ENCODE measurements at places on chromosomes 2 and 18.
A peak's percentile ranks its signal among the peaks of the same experiment; 100 is the strongest.

DNA sequence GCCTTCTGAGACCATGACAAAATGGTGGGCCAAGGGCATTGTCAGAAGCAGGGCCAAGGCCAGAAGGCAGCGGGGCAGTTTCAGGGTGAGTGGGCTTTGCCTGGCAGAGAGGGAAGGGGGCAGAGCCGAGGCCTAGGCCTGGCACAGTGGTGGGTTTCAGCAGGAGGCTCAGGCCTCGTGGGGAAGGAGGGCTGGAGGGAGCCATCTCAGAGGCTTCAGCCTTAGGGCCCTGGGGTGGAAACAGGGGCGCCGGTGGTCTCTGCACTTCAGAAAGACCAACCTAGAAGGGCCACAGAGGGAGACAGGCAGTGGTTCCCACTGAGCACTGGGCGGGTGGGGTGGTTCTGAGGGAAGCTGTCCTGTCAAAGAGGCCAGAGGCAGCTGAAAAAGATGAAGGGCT lies 58.0 kb upstream of the SMAD7 start:
- no peak for DNase-seq

DNA sequence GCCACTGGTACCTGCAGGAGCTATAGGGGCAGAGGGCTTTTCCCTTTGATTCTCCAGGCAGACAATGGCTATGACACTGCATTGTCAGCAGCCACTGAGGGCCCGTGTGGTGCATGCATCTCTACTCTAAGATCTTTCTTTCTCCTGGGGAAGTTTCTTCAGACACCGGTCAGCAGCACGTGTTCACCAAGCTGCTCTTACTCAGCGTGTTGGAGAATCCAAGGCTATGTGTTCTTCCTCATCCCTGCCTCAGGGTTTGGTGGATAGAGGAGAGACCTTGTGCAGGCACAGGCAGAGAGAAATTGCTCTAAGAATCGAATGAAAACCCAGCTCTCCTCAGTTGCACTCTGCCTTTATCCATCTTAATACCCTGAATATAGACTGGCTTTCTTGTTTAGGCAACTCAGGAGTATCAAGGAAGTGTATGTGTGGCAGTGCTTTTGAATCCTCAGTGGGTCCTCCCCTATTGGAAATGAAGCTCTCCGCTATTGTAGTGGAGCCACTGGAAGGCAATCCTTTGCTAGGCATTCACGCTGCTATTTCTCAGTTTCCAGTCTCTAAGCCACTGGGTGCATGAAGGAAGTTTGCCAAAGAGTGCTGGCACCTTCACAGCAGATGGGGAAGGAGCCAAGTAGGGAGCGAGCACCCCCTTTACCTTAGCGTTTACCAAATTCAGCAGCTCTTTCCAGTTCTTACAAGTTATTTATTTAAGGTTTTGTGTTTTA lies 86.9 kb upstream of the EML6 start:
- DNase-seq, result no peak

GRCh38 chr2:120150040-120150482 lies 73.1 kb downstream of the TMEM185B start:
- no peak for DNase-seq

GRCh38 chr2:162458240-162458639 lies 114.3 kb downstream of the GCA start:
- no peak for DNase-seq

DNA sequence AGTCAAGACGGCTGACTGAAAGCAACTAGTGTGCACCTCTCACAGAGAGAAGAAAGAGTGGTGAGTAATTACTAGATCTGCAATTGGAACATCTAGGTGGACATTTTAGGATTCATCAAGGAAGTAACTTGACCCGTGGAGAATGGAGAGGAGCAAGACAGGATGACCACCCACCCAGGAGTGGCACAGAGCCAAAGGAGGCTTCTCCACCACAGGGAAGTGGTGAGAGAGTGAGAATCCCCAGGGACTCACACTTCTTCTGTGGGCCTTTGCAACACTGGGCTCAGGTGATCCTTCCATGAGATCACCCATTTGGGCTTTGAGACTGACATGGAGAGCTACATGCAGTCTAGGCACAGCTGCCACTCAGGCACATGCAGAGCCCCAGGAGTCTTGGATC lies 132.8 kb upstream of the GALNT5 start:
- DNase-seq, result no peak

GRCh38 chr2:220916931-220917330 lies 655.2 kb downstream of the EPHA4 start:
- no peak for DNase-seq

DNA sequence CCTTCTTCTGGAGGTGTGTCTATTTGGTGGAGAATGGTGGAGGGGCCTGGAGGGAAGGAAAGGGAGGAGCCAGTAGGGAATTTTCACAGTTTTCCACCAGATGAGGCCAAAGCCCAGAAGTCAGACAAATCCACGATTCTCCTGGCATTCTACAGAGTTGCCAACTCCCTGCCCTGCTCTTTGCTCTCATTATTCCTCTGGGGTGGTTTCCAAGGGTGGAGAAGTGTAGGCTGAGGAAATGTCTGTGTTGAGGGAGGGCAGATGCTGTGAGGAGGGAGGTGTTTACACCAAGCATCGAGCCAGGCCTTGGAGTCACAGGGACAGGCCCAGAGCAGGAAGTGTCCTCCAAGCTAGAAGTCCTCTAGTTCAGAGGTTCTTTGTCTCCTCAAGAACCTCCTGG lies 124.1 kb upstream of the LGALSL start:
- no peak for DNase-seq

GRCh38 chr2:234961784-234962183 lies 10.0 kb downstream of the SH3BP4 start:
- DNase-seq, result no peak

DNA sequence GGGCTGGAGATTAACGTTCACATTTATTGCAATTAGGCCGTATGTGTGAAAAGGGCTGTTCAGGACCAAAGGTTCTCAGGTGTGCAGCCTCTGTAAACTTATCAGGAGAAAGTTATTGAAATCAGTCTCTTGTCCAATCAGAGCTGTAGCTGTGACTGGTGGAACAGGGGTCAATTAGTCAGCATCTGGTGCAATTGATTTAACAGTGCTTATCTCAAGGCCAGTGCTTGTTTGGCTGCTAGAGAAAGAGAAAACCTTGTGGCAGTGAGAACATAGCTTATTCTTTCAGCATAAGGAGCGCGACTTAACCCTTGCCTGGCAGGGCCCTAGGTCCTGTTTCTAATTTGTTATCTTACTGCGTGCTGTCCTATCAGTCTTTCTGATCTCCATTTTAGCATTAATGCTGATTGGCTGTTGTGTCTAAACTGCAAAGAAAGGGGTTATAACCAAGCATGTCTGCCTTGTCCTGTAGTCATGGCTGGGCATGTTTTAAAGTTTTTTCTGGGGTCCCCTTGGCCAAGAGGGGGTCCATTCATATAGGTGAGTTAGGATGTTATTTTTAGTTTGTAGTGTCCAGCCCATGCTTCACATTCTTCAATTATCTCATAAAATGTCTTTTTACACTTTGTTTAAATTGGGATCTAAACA lies 66.4 kb downstream of the CYB5A start:
- no peak for DNase-seq

GRCh38 chr2:73085691-73086090 lies 14.2 kb upstream of the SFXN5 start:
- DNase-seq, result peak; percentile 54

DNA sequence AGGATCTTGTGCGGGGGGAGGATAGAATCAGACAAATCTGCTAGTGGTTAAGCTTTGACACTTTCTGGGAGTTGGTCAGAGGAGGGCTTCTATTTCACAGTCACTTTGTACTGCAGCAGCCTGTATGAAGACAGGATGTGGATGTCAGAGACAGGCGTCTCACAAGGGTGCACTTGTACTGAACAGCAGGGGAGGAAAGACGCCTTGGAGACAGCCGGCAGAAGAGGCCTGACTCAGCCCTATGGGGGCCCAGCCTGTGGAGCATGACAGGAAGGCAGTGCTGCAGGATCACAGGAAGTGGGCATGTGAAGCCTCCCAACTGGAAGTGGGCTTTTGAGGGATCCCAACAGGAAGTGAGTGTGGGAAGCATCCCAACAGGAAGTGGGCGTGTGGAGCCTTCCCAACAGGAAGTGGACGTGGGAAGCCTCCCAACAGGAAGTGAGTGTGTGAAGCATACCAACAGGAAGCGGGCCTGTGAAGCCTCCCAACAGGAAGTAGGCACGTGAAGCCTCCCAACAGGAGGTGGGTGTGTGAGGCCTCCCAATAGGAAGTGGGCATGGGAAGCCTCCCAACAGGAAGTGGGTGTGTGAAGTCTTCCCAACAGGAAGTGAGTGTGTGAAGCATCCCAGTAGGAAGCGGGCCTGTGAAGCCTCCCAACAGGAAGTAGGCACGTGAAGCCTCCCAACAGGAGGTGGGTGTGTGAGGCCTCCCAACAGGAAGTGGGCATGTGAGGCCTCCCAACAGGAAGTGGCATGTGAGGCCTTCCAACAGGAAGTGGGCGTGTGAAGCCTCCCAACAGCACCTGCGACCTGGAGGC lies 212.3 kb downstream of the SNTG2 start:
- DNase-seq, result peak; percentile 4

GRCh38 chr2:30565851-30566358 lies 118.9 kb downstream of the LCLAT1 start:
- no peak for DNase-seq

GRCh38 chr2:215833531-215834162 lies 179.7 kb downstream of the MREG start:
- DNase-seq, result no peak
